Activated CD4-positive, alpha-beta T cell treated with anti-CD3 and anti-CD28 coated beads for 24 hours (primary cell): ENCODE measurements at places on chromosomes 16 and 17.

- DNase-seq, result no peak
Observed at GRCh38 chr17:72397687-72398086, 276.9 kb downstream of the SOX9 start.

- DNase-seq, result no peak
Observed at GRCh38 chr17:1810450-1811103, 19.1 kb downstream of the SMYD4 start.

DNA sequence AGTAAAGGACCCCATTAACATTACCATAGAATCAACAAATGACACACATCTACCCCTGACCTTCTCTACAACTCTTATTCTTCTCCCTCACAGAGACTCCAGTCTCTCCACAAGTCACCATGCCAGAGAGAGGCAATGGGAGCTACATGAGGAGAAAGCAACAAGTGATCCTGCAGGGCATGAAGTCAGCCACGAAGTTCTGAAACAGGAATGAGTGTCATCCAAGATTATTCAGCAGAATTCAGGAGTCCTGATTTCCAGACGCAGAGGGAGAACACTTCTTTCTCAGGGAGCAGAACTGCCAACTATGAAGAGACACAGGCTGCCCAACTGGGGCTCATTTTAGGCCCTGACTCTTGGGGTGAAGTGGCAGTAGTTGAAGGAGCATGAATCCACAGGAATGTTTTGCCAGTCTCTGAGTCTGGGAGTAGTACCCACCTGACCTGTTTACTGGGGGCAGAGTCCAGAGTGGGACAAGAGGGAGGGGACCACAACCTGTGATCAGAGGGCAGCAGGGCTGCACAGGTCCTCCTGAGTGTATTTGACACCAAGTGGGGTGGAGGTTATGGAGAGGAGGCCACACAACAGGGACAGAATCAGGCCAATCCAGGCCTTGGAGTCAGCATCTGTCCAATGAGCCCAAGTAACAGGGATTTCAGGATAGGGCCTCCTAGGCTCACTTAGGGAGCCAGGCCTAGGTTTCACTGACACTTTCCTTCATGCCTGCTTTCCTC lies 2.4 kb upstream of the MTMR4 start:
- DNase-seq, result no peak

DNA sequence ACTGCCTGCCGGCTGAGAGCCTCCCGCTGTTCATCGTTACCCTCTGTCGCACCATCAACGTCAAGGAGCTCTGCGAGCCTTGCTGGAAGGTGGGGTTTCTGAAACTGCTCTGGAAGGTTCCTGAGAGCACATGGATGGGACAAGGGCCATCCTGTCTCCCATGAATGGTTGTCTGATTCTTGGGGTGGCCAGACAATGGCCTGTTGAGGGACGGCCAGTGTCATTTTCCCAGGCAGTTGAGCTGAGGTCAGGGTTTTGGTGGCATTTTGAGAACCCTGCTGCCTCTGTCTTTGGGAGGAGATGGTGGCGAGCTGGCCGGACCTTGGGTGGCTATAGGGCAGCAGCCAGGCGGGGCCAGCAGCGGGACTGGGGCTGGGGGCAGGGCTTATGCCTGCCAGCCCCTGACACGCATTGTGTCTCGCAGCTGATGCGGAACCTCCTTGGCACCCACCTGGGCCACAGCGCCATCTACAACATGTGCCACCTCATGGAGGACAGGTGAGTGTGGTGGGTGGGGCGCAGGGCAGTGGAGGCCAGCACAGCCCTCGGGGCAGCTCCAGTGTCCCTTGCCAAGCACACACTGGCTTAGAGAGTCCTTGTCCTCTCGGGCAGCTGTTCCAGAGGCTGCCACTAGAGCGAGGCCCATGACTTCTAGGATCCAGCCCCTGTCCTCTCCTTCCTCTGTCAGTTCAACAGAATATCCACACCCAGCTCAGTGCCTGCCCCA lies 9.1 kb downstream of the TSC2 start:
- DNase-seq, result no peak

- no peak for DNase-seq
Observed at GRCh38 chr17:78408476-78409050, 30.1 kb downstream of the PGS1 start.

- no peak for DNase-seq
Observed at GRCh38 chr16:68217506-68217905, 18.4 kb downstream of the ESRP2 start.

- no peak for DNase-seq
Observed at GRCh38 chr16:85916141-85916890, 17.4 kb downstream of the IRF8 start.
